Fibroblast of mammary gland (primary cell): ENCODE measurements at places on chromosomes 5 and 9.

DNA sequence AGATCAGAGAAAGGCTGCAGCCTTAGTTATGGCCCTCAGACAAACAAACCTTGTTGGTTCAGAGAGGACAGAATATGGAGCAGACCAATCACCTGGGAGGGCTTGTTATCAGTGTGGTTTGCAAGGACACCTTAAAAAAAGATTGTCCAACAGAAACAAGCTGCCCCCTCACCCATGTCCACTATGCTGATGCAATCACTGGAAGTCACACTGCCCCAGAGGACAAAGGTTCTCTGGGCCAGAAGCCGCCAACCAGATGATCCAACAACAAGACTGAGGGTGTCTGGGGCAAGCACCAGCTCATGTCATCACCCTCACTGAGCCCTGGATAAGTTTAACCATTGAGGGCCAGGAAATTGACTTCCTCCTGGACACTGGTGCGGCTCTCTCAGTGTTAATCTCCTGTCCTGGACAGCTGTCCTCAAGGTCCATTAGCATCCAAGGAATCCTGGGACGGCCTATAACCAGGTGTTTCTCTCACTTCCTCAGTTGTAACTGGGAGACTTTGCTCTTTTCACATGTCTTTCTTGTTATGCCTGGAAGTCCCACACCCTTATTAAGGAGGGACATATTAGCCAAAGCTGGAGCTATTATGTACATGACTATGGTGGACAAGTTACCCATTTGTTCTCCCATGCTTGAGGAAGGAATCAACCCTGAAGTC lies 36.9 kb upstream of the TBCA start:
- no peak for DNase-seq

DNA sequence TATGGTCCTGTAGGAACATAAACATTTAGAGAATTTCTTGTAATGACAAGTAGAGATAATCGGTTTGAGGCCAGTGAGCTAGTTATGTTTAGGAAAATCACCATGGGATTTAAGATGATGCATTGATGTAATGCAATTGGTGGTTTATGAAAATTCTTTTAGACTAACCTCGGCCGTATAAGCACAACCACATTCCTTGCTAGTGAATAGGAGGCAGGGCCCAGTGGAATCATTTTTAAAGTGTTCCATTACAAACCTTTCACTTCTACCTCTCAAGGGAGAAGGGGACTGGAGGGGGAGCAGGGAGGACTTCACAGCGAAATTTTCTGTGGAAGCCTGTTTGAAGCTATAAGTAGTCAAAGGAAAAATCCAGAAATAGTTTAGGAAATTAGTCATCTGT lies 71.8 kb upstream of the NFIL3 start:
- DNase-seq, result peak; percentile 90

DNA sequence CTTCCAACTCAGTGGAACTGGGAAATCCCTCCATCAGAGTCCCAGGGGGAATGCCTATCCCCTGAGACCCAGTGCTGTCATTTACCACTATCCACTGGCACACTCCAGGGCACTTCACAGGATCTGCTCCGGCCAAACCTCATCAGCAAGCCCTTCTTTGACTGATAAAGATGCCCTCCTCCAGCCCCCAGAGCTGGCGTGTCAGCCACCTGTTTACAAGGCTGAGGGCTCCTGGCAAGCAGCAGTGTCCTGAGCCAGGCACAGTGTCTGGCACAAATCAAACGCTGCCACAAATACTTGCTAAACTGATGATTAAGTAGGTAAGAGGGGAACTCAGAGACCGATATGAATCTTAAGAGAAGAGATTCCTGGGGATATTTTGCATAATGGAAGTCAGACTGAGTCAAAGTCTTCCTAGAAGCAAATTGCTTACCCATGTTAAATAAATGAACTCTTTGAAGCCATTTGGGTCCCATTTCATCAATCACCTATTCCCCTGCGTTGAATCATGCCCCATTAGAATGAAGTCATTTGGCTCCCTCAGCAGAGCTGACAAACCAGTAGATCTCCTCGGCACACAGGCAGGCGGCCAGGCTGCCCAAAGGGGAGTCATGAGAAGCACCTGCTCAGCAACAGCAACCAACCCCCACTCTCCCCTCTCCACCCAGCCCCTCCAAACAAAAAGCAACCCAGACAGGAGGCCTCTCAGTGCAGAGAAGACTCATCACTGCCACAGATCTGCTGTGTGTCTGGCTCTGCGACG lies 97.4 kb downstream of the CDK5RAP2 start:
- DNase-seq, result peak; percentile 71

DNA sequence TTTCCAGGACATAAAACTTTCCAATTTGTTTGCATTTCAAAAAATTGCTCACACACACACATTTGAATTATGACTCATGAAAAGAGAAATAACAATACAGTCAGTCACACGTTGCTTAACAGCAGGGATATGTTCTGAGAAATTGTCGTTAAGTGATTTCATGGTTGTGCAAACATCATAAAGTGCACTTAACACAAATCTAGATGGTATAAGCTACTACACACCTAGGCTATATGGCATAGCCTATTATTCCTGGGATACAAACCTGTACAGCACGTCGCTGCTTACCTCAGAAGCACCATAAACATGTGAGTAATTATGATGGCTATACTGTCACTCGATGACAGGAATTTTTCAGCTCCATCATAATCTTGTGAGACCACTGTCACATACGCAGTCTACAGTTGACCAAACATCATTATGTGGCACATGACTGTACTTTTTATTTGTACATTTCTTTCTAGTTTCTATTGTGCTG lies 378.2 kb downstream of the ACTL7B start:
- peak; percentile 95 for DNase-seq

DNA sequence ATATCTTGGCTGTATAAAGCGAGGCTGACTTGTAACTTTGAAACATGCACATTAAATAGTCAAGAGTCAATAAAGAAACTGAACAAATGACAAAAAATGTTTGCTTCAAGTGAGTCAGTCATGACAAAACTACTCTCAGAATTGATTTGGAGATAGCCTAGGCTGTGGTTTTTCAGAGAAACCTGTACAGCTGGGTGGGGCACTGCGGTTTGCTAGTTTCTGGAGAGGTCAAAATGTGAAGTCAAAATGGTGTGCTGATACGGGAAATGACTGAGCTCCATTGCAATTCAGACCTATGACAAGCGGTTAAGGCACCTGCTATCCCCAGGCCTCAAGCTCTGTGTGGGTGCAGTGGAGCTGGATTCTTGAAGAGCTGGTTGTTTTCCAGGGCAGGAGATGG lies 10.3 kb upstream of the CD180 start:
- DNase-seq, result peak; percentile 32

GRCh38 chr5:125244531-125244930 lies 498.1 kb upstream of the ZNF608 start:
- DNase-seq, result no peak

DNA sequence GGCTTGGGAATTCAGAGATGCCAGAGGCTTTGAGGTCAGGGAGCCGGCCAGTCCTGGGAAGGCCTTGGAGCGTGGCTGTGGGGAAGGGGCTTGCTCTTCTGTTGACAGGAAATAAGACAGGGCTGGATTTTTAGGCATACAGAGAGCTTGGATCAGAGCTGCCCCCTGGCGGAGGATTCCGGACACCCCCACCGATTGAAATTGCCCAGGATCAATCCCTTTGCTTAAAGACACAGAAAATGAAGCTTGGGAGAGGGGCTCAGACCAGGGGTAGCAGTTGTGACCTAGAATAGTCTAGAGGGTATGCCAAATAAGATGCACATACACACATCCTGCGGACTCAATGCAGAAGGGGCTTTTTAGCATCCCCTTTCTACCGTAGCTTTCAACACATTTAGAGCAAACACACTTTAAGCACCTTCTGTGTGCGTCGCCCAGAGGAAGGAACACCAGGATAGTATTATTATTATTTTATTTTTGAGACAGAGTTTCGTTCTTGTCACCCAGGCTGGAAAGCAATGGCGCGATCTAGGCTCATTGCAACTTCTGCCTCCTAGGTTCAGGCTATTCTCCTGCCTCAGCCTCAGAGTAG lies 1.7 kb upstream of the NTMT1 start:
- DNase-seq, result peak; percentile 60

GRCh38 chr9:130172161-130172857 lies at the start of gene NCS1:
TSS of gene NCS1 (plus strand) at chr9:130172404. CDS start at chr9:130172664, 260 bp downstream.
- peak; percentile 44 for DNase-seq

- DNase-seq, result no peak
These were observed 204.8 kb downstream of the MEF2C start for GRCh38 chr5:88677943-88678769.

- no peak for DNase-seq
These were observed 14.2 kb downstream of the SGTB start for GRCh38 chr5:65707663-65708062.

DNA sequence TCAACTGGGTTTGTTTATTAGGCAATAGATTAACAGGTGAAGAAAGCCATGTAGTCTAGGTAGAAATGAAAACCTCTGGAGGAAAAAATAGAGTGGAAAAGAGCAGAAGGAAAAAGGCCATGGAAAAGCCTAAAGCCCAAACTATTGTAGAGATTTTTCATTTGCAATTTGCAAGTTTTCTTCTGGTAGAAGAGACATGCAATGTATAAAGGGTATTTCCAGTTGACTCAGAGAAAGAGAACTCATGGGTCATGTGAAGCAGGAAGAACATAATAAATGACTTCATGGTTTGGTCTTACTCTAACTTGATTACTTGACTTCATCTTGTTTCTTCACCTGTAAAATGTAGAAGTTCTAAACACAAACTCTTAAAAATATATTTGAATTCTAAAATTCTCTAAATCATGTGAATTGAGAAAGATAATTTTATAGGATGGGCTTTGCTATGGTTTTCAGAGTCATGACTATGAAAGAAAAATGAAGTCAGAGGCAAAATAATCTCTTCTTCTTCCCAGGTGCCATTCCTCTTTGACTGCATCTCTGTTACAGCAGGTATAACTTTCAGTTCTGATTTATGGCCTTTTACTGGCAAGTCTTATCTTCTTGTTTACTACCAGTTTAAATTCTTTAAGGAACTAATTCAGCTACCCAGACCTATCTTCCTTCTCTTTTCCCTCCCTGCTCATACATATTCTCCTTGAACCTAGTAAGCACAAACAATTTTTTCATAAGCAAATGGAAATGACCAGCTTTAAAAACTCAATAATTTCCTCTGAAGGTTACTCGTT lies 47.7 kb upstream of the TMC1 start:
- peak; percentile 46 for DNase-seq

- no peak for DNase-seq
These were observed 137.2 kb upstream of the TAF11L2 start for GRCh38 chr5:17360879-17361278.

DNA sequence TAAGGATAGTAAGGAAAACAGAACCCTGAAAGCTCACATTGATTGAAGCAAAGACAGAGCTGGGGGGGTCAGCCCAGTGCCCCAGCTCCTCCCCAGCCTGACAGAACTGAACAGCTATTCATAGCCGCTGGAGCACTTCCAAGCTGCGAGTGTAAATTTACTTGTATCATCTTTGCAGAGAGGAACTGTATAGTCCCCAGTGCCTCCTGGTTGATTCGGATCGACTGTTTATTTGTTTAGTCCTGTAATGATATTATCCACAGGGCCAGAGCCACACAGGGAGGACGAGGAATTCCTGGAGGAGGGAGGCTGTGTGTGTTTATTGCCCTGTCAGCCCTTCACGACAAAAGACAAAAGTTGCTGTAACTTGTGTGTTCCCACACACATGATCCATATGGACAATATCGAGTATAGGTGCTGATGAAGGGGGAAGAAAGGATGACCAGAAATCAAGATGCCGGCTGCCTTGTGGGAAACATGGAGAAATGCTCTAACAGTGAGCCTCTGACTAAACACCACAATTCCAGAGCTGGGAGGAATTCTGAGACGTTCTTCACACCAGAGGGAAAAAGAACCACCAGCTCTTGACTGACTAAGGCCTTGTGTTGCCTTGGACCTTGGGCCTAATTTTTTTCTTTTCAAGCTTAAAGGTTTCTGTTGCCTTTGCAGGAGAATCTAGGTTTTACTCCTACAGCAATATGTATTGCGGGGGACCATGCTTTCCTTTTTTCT lies 31.1 kb downstream of the FOXD1 start:
- no peak for DNase-seq

DNA sequence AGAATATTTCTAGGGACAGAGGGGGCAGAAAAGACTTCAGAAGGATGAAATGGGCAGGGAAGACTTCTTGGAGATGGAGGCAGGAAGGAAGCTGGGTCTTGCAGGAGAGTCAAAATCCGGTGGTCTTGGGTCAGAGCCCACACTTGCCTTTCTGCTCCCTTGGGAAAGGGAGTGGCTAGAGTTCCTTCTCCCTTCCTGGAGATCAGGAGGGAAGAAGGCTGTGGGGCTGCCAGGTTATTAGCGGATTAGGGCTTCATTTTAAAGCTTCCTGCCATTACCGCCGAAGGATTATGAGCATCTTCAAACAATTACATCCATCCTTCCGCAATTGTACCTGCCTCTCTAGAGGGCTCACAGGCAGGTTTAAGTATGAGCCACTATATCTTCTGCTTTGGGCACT lies 19.2 kb upstream of the SYNPO start:
- DNase-seq, result no peak

DNA sequence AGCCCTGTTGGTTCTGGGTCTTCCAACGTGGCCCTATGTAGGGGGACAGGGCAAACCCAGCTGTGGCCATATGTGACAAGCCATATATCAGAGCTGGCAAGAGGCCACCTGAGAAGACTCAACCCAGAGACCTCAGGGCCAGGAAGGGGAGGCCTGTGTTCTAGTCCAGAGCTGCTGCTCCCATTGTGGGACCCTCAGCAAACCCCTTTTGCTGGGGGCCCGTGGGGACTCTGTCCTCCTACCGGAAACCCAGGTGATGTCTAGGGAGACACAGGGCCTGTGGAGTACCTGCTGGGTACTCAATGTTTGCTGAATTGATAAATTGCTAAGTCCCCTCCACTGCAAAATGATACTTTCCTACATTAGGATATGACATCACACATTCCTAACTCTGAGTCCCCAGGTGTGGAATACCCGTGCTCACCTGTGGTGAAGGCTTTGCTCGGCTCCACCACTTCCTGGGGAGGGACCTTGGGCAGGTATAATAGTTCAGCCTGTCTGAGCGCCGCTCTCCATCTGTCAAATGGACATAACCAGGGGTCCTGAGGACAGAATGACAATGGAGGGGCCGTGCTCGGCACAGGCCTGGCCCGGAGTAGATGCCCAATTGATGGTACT lies 38.4 kb upstream of the ASS1 start:
- no peak for DNase-seq
